Colonic mucosa (tissue), 4 donors: ENCODE measurements at places on chromosomes 16 and 17.

DNA sequence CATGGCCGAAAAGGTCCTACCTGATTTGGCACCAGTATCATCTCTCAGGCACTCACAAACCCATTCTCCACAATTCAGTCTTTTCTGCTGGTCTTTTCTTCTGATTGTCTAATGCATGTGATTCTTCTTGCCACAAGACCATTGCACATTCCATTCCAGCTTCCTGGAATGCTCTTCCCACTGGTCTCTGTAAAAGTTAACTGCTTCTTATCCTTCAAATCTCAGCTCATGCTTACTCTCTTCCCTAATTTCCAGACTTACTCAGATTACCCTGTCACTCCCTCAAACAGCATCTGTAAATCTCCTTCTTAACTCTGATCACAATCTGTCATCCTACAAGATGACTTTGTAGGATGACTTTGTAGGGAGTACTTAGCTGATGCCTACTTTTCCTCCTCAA is 320.2 kb downstream of the MAP2K6 start:
- no peak overlapping the region for H3K27ac ChIP-seq
- H3K36me3 ChIP-seq = no peaks in the 10 kb centered on the region
- H3K4me3 ChIP-seq = no peak overlapping the region
- no peaks in the 10 kb centered on the region for H3K4me1 ChIP-seq
- H3K27me3 ChIP-seq = no peaks in the 10 kb centered on the region
- no peak for DNase-seq

DNA sequence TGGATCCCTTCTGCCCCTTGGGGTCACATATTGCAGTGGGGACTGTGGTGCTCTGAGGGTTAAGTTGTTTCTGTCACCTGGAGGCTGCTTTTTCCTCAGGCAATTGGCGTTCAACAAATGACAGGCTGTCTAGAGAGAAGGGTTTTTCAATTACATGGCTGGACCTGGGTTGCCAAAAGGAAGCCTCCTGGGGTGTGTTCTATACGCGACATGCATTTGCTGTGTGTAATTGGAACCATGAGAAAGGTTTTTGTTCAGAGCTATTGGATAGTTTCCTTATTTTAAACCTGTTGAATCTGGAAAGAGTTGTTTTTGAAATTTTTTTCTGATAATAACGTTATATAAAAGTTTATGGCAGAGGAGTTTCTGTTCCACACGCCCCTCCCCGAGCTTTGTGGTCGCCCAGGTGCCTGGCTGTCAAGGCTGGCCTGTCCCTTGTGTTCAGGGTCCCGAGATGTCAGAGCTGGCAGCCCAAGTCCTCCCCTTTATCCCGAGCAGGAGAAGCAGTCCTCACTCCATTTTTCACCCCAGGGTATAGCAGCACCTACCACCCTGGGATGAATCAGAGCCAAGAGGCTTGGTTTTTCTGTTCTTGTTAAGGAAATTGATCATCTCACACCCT is 26.1 kb upstream of the ZNF750 start:
- H3K4me3 ChIP-seq = no peak overlapping the region
- no peaks in the 10 kb centered on the region for H3K36me3 ChIP-seq
- no peaks in the 10 kb centered on the region for H3K27me3 ChIP-seq
- H3K27ac ChIP-seq = no peak overlapping the region

DNA sequence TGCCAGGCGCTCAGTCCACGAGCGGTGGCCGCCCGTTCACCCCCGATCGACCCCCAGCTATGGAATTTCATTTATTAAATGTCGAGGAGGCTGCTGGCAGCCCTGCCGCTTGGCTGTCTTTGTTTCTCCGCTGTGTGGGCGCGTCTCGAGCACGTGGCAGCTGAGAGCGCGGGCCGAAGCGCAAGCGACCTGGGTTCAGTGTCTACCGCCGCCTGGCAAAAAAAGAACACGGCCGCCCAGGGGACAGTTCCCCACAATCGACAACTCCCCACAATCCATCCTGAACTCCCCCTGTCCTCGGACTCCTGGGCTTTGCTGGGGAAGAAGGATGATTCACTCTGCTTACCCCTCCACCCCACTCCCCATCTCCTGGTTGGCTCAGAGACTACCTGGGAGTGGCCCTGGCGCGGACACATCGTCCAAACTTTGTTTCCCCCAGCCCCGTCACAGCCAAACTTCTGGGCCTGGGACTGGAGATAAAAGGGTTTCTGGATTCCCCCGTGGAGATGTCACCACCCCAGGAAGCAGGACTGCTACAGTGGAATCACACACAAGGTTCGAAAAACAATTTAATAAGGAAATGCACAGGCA is 1.7 kb upstream of the ANKRD13B start:
- no peaks in the 10 kb centered on the region for H3K36me3 ChIP-seq
- H3K27ac ChIP-seq = peak overlapping the region; percentile 77

DNA sequence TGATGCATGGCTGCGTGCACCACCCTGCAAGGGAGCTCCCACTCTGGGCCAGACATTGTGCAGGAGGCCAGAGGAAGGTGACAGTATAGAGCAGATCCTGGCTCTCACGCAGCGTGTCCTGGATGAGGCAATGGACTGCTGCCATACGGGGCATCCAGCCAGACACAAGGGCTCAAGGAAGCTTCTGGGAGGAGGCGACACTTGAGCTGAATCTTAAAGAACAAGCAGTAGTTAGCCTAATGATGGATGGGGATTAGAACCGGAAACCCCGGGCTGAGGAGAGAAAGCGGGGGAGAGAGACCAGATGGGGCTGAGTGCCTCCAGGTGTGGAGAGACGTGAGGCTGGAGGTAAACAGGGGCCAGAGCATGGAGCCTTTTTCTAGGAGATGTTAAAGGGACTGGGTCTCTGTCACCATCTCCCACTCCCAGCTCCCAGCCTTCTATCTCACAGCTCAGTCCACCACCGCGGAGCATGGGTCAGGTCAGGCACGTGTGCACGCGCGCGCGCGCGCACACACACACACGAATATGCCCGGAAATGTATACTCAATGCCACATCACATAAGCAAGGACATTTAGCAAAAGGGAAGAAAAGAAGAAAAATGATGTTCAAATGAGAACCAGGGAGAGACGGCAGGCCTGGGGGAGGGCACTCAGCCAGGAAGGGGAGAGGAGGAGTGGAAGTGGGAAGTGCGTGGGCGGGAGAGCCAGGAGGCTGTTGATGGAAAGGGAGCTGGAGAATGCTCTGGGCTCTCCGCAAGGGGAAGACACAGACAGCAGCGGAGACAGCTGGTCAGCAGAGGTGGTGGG is 46.3 kb downstream of the CCDC42 start:
- no peaks in the 10 kb centered on the region for H3K36me3 ChIP-seq
- H3K27me3 ChIP-seq = no peaks in the 10 kb centered on the region
- no peaks in the 10 kb centered on the region for H3K4me1 ChIP-seq

DNA sequence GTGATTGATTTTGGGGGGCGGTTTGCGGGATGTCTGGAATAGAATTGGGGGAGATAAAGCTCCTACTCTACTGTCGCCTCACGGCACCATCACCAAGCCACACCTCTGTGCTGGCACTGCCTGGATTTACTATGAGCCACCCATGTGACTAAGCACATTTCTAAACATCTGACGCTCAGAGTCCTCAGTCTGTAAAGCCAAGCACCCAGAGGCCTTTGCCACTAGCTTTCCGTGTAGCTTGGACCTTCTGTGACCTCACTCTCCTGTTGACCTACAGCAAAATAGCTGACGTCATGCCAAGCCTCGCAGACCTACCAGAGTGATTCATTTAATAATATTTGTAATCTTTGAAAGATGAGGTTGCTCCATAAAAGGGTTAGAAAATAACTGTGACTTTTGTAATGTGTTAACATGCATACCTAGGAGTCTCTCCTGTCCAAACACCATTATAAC is 38.5 kb upstream of the MYOCD start:
- DNase-seq = no peak
- H3K36me3 ChIP-seq = no peaks in the 10 kb centered on the region
- no peak overlapping the region for H3K4me3 ChIP-seq
- H3K27me3 ChIP-seq = no peaks in the 10 kb centered on the region

GRCh38 chr16:86609115-86609514 is 30.8 kb downstream of the FOXL1 start:
- DNase-seq = no peak
- no peaks in the 10 kb centered on the region for H3K4me1 ChIP-seq
- no peaks in the 10 kb centered on the region for H3K36me3 ChIP-seq
- H3K27me3 ChIP-seq = no peaks in the 10 kb centered on the region
- no peak overlapping the region for H3K4me3 ChIP-seq

GRCh38 chr17:67435122-67435521 is 58.0 kb downstream of the PITPNC1 start:
- no peaks in the 10 kb centered on the region for H3K4me1 ChIP-seq
- H3K27me3 ChIP-seq = no peaks in the 10 kb centered on the region
- DNase-seq = no peak
- no peak overlapping the region for H3K4me3 ChIP-seq
- H3K36me3 ChIP-seq = no peaks in the 10 kb centered on the region

DNA sequence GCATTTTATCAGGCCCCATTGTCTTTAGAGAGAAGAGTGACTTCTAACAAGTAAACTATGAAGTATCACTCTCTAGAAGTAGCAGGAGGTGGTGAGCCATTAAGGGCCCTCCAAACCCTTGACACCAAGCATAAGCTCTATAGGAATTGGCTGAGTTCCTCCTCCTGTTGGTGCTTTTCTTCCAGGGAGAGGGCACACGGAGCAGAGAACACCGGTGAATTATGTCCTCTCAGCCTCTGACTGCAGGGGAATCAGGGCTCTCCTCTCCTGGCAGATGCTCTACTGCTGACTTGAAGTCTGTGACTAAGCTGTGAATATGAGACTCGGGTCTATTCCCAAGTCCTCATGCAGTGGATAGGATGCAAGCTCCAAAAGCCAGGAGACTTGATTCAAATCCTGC is 32.3 kb downstream of the CHD9 start:
- DNase-seq = no peak
- H3K27me3 ChIP-seq = no peaks in the 10 kb centered on the region
- no peak overlapping the region for H3K4me3 ChIP-seq

DNA sequence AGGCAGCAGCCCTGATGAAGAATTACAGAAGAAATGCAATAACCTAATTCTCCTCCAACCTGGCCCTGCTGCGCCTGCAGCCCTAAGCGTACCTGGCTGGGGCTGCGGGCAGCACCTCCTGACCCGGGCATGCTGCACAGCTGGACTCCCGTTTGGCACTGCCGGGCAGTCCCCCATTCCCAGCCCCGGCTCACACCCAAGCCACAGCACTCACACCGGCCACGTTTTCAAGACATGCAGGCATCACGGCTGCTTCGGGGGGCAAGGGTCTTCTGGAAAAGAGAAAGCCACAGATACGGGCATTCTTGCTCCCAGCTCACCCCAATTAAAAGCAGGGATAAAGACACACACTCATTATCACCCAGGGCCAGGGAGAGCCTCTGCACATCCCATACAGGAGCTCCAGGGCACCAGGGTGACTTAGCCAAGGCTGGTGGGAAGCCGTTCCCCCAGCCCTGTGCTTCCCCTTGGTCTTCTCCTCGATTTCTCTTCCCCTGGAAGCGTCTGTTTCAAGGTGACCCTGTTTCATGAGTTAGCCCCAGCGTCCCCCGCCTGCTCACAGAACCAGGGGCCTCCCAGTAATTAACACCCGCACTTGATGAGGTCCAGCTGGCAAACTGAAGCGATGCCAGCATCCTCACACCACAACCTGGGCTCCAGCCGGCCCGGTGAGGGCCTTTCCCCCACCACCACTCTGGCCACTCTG is 216.7 kb downstream of the C16orf78 start:
- no peak overlapping the region for H3K4me3 ChIP-seq
- H3K36me3 ChIP-seq = no peaks in the 10 kb centered on the region
- no peaks in the 10 kb centered on the region for H3K4me1 ChIP-seq
- DNase-seq = no peak
- H3K27me3 ChIP-seq = no peaks in the 10 kb centered on the region

GRCh38 chr16:62701426-62701825 is 665.2 kb upstream of the CDH8 start:
- no peak overlapping the region for H3K27ac ChIP-seq
- no peaks in the 10 kb centered on the region for H3K36me3 ChIP-seq
- no peaks in the 10 kb centered on the region for H3K4me1 ChIP-seq
- DNase-seq = no peak
